GM23338 (cell line): ENCODE measurements at places on chromosomes 7 and 10. TPM values are rescaled to one million over a fixed set of nuclear protein-coding genes. Genes with fewer than 3 reads are reported as not detected.

- DNase-seq, result no peak
- H3K27ac ChIP-seq, result no peak overlapping the region
- peaks cover 51% of the 10 kb centered on the region for H3K27me3 ChIP-seq
- H3K4me3 ChIP-seq, result peak overlapping the region; percentile 69
- no peaks in the 10 kb centered on the region for H3K36me3 ChIP-seq
Observed at GRCh38 chr7:150979713-150980390, 1.7 kb upstream of the KCNH2 start.

- no peaks in the 10 kb centered on the region for H3K27me3 ChIP-seq
- no peak overlapping the region for H3K27ac ChIP-seq
- H3K4me1 ChIP-seq, result no peaks in the 10 kb centered on the region; the same call in 1 of the 2 replicates
- no peaks in the 10 kb centered on the region for H3K36me3 ChIP-seq
Observed at GRCh38 chr10:59324597-59324996, 37.8 kb downstream of the FAM13C start.

GRCh38 chr10:1824928-1825327 lies 87.6 kb upstream of the ADARB2 start:
- H3K27ac ChIP-seq, result no peak overlapping the region
- no peaks in the 10 kb centered on the region for H3K36me3 ChIP-seq
- H3K4me1 ChIP-seq, result no peaks in the 10 kb centered on the region

The STEAP4 gene
- under 0.01 TPM in 1 of 2 replicates, not detected in the other for total RNA-seq

DNA sequence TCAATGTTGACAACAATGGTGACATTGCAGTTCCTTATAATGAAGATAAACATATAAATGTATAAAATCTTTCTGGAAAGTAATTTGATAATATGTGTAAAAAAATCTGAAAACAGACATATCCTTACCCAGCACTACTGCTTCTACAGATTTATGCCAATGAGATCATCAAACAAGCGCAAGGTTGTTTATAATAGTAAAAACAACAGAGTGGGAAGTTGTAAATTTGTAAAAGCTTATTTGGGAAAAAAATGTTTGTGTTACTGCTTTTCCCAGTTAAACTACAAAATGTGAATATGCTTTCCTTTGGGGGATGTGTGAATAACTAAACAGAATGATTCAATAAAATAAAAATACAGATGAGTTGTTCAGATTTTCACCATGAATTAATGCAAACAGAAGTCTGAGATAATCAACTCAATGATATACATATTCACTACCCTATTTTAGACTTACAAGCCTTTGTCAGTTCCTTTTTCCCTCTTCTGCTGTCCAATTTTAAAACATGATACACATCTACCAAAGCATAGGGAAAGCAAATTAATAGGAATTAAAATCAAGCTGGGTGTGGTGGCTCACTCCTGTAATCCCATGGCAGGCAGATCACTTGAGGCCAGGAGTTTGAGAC lies 82.1 kb downstream of the USP6NL start:
- peaks cover 28% of the 10 kb centered on the region for H3K4me1 ChIP-seq
- no peaks in the 10 kb centered on the region for H3K27me3 ChIP-seq
- no peaks in the 10 kb centered on the region for H3K36me3 ChIP-seq
- no peak overlapping the region for H3K27ac ChIP-seq
- DNase-seq, result no peak

DNA sequence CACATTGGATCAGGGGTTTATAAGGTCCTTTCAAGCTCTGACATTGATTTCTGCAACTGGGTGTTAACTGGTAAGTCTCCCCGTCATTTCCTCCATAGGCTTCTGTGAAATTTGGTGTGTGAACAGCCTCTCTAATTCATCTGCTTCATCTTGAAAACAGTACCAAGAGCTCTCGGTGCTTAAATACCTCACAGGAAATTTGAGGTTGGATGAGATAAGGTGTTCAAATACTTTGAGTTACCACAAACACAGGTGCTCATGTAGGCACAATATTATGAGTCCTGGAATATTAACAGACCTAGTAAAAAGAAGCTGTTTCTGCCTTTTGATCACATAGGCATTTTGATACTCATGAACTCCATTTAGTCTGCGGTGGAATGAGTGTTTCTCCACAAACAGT lies 85.2 kb downstream of the RTKN2 start:
- no peak overlapping the region for H3K4me3 ChIP-seq
- peaks cover 5% of the 10 kb centered on the region; the same call in 1 of the 2 replicates for H3K4me1 ChIP-seq
- H3K27me3 ChIP-seq, result no peaks in the 10 kb centered on the region
- no peak for DNase-seq
- no peak overlapping the region for H3K27ac ChIP-seq
- no peaks in the 10 kb centered on the region; the same call in 1 of the 2 replicates for H3K36me3 ChIP-seq

The MASTL gene
- 40.0 and 43.1 TPM in 2 replicates for total RNA-seq

DNA sequence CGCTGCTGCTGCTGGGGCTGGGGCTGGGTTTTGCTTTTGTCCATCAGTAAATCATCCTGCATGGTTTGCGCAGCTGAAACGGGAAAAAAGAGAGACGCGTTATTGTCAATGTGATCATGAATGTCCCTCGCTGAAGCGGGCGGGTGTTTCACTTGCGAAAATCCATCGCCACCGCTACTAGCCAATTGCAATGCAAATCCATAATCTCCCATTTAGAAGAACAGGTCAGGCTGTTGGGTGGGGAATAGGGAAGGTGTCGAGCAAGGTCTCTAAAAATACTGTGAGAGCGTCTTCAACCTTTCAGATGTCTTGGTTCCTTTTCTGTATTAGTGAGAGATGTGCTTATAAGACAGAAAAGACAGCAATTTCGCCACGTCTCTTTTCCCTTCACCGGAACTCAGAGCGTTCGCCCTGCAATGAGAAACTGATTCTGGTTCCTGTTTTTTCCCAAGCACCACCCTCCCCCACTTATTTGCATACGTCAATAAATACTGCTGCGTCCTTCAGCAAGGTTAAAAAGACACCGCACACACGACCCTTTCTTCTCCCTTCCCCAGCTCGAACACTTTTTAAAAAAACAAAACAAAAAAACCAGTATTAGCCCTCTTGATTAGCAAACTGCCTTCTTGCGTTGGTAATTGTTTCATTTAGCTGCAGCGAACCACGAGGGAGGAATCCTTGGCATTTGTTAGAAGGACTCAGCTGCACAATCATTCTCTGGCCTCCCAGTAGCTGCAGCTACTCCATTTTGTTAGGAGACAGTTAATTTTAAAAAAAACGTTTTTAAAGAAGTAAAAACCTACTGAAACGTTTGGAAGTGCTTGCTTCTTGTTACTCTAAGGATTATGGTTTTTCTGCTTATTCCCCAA lies 50.4 kb downstream of the CPEB3 start:
- H3K27ac ChIP-seq, result 0 out of 2 replicates have a peak overlapping the region, but pooled peaks have one; percentile 6
- DNase-seq, result peak; percentile 81
- peaks cover 23% of the 10 kb centered on the region for H3K4me1 ChIP-seq

DNA sequence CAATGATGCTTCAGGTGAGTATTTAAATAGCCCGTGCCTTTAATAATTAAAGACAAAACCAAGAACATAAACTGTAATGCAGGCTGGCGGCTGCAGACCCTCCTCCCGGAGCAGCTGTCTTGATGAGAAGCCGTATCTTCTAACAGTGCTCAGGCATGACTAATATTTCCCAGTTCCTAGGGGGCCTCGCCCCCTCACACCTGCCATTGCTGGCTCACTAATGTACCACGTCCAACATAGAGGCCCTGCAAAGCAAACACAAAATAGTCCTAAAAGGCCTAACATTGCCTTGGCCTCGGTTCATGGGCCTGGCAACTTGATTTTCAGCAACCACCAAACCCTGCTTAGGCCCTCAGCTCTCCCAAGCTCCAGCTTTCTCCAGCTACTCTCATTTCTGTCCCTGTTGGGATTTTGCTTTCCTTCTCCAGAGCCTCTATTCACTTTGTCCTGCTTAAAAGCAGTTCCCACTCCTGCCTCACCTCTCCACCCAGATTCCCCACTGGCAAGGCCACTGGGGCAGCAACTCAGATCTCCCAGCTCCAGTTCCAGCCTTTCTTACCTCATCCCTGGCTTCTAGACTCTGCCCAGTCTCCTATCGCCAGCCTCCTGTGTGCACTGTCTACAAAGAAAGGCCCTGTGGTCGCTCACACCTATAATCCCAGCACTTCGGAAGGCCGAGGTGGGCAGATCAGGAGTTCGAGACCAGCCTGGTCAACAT lies 16.2 kb downstream of the SORBS1 start:
- H3K27ac ChIP-seq, result no peak overlapping the region
- H3K36me3 ChIP-seq, result no peaks in the 10 kb centered on the region
- no peak overlapping the region for H3K4me3 ChIP-seq
- DNase-seq, result no peak
- H3K4me1 ChIP-seq, result peaks cover 60% of the 10 kb centered on the region

- peaks cover 66% of the 10 kb centered on the region for H3K27me3 ChIP-seq
- no peak overlapping the region for H3K27ac ChIP-seq
- H3K36me3 ChIP-seq, result no peaks in the 10 kb centered on the region
- H3K4me1 ChIP-seq, result peaks cover 19% of the 10 kb centered on the region
- H3K4me3 ChIP-seq, result peak overlapping the region; percentile 73
Observed at GRCh38 chr7:155489862-155490696, 32.1 kb downstream of the EN2 start.
